ENCODE measurements at places on chromosomes 6 and 20. TPM values are rescaled to one million over a fixed set of nuclear protein-coding genes. Genes with fewer than 3 reads are reported as not detected.
A peak's percentile ranks its signal among the peaks of the same experiment; 100 is the strongest.

The FAM83B gene
- total RNA-seq: 16.9 TPM

The COL12A1 gene
- total RNA-seq: 23.5 TPM

The SLC4A11 gene
- 22.7 TPM for total RNA-seq

The PLA2G7 gene
- total RNA-seq: 2.8 TPM

The FBXO30 gene
- 9.1 TPM for total RNA-seq

The TBC1D22B gene
- 9.1 TPM for total RNA-seq

The CCN2 gene
- total RNA-seq: 3.1 TPM

The ARMH2 gene
- not detected for total RNA-seq

The MRAP2 gene
- total RNA-seq: 1.4 TPM

The MYMX gene
- not detected for total RNA-seq

The OXT gene
- not detected for total RNA-seq

The PRKN gene
- total RNA-seq: 2.6 TPM

The RIN2 gene
- total RNA-seq: 1.5 TPM

The MMS22L gene
- total RNA-seq: 44.1 TPM

DNA sequence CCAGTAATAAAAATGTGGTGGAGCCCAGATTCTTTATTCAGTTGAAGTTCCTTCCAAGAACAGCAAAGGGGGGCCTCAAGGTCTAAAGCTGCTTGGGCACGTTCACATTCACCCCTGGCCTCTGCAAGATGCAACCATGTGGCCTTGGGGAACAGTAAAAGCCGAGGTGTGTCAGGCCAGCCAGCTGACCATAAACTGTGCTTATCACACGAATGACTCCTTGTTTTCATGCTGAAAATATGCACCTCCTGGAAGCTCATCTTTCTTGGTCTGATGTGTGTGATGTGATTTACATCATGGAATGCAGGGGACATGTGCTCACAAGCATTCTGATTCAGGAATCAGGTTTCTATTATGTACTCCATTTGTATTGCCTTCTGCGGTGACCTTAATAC, 211.6 kb upstream of the MARCKS start:
- DNase-seq: no peak

- DNase-seq: no peak
Observed at GRCh38 chr6:16321341-16321710, 82.9 kb downstream of the GMPR start.

- DNase-seq: no peak
Observed at GRCh38 chr6:132714160-132714559, 305 bp upstream of the VNN1 start.

- no peak for DNase-seq
Observed at GRCh38 chr6:33977606-33978411, 168.1 kb downstream of the GRM4 start.

DNA sequence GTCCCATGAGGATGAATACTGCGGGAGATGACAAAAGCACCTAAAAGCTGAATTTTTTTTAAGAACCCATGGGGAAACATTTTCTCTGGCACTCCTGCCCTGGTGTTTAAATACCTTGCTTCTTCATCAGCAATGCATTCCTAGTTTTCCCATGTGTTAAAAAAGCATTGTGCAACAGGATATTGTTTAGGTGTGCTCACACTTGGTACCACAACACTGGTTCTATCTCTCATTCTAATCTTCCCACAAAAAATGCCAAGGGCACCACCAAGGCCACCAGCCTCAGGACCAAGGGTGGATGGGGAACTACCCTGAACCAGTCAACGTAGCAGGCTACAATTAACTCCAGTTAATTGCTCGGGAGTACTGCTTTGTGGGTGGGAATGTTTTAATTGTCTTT, 50.9 kb downstream of the ALDH5A1 start:
- DNase-seq: no peak

DNA sequence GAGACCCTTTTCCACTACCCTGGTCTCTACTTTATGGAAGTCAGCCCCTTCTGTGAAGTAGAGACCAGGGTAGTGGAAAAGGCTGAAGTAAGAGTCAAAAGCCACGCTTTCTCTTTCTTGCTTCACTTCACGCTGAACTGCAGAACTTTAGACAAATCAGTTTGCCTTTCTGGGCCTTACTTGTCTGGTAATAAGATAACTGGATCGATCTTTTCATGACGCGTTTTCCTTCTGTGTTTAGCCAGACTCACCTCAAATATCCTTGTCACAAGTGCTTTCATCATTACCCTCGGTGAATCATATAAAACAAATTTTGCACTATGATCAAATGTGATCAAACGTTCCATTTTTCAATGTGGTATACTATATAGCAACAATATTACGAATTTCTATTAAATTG, 170.7 kb downstream of the CLIC5 start:
- DNase-seq: no peak

- DNase-seq: no peak
Observed at GRCh38 chr6:162364488-162364887, 363.1 kb downstream of the PRKN start.

DNA sequence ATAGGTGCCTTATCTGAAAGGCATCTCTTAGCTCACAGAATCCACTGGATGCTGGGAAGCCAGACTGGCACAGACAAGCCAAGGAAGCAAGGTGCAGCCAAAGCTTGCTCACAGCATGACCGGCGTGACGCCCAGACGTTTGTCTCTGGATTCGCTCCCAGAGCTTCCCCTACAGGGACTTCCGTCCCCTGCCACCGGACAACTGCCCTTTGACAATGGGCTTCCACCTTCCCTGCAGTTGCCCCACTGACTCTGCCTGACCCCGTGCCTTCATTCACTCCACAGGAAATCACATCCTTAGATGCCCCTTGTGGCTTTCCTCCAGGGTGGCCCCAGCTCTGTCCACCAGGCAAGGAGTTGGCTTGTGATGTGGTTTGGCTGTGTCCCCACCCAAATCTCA, 94.8 kb upstream of the CDH4 start:
- DNase-seq: no peak

- no peak for DNase-seq
Observed at GRCh38 chr6:142987490-142987889, 42.5 kb upstream of the HIVEP2 start.

DNA sequence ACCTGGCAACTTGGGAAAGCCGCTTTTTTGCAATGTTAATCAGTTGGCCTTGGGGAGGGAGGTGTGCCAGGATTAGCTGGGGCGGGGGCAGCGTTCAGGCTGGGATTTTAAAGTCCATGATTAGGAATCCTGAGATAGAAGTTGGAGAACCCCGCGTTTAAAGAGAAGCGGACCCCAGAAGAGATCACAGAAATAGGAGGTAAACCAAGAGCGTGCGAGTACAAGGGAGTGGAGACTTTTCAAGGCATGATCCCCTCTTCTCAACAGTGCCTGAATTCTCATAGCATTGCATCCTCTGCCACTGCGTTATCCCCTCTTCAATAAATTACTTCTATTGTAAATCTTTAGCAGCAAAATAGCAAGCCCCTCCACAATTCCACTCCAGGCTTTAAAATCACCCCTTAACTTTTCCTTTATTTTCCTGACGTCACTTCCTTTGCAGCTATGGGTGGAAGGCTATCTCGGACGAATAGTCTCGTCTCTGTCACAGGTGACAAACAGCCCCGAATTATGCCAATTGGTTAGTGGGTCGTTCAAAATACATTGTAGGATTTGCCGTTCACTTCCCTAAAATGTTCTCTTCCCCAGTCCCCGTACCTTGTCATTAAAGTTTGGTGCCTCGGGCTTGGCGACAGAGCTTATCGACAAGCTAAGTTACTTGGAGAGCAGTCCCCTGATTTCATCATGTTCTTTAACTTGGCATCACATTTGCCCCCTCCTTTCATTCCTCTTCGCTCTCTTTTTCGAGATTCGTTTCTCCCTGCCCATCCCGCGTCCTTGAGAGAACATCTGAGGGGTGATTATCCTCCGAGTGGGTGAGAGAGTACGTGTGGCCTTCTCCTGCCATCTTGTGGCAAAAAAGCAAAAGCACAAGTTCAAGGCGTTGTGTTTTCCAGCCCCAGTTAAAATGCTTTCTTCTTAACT, 17.1 kb downstream of the OR2B2 start:
- peak; percentile 81 for DNase-seq

DNA sequence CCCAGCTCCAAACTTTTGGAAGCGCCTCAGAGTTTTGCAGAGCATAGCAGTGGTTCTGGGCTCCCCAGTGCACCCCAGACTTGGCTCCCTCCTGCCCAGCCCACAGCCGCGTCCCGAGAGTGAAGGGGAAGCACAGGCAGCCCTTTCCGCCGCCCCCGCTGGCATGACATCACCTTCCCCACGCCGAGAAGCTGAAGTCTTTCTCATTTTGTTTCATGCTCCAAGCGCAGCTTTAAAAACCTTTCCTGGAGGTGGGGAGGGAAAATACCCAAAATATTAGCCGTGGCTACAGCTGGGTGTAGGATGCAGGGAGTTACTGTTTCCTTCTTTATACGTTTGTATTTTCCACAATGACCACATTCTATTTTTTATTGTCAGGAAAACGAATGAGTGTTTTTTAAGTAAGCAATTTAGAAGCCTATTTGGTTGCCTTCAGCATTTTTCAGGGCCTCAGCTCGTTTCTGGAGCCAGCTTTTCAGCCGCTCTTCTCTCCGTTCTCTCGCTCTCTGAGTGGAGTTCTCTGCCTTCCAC, 72.9 kb downstream of the SNX5 start:
- no peak for DNase-seq

- no peak for DNase-seq
Observed at GRCh38 chr6:28218312-28219248, 6.5 kb upstream of the ZSCAN9 start.

DNA sequence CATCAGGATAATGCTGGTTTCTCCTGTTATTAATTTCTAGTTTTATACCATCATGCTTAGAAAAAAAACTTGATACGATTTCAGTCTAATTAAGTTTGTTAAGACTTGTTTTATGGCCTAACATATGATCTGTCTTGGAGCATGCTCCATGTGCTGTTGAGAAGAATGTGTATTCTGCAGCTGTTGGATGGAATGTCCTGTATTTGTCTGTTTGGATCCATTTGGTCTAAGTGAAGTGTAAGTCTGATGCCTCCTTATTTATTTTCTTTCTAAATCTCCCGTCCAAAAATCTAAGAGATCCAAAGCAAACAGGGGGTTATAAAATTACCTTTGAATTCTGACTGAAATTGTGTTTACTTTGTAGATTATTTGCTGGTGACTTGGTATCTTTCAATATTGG, 30.0 kb upstream of the PRND start:
- no peak for DNase-seq

DNA sequence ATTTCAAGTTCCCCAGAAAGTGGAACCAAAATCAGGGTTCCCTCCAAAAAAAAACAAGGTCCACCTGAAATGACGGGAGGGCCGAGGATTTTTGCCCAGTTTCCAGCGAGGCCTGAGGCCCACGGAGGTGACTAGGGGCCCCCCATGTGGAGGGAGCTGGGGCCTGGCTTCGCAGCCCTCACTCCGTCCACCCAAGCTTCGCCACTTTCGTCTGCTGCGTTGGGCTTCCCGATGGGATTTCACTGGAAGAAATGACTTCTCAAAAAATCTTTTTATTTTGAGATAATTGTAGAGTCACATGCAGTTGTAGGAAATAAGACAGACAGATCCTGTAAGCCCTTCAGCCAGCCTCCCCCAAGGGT, 208.3 kb downstream of the TAF4 start:
- DNase-seq: no peak

- peak; percentile 89 for DNase-seq
Observed at GRCh38 chr6:82396964-82397751, 33.5 kb downstream of the TPBG start.

- no peak for DNase-seq
Observed at GRCh38 chr6:31142361-31142761, 3.5 kb upstream of the PSORS1C2 start.

DNA sequence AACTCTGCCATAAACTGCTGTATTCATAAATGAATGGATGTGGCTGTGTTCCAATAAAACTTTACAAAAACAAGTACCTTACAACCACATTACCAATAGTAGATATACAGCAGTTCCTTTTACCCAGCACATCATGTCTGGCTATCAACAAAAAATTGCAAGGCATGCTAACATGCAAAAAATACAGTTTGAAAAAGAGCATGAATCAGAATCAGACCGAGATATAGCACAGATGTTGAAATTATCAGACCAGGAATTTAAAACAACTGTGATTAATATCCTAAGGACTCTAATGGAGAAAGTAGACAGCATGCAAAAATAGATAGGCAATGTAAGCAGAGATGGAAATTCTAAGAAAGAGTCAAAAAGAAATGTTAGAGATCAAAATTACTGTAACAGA, 8.4 kb upstream of the NUS1 start:
- no peak for DNase-seq

DNA sequence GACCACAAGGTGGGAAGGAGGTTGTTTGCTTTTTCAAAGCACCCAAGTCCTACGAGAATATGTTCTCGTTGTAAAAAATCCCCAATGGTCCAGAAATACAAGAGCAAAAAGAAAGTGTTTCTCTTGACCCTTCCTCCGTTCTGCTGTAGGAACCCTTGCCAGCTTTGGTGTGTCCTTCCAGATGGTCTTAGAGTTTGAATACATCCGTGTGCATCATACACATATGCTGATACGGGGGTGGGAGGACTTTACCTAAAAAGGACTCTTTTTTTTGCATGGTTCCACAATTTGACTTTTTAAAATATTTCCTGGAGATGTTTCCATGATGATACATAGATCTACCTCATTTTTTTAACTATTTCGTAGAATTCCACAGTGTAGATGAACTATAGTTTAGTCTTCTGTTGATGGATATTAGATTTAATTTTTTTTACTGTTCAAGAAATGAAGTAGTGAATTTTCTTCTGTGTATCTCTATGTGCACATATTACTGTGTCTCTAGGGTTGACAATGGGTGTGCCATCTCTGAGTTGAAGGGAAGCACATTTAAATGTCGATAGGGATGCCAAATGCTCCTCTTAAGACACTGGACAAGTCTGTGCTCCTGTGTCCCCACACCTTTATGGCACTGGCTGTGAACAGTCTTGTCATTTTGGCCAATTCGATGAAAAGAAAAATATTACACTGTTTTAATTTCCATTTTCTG, 182.1 kb upstream of the SNX9 start:
- no peak for DNase-seq

- DNase-seq: no peak
Observed at GRCh38 chr20:9989066-9989724, 45.6 kb upstream of the ANKEF1 start.

GRCh38 chr6:146408583-146408982, 135.1 kb upstream of the RAB32 start:
- DNase-seq: no peak

DNA sequence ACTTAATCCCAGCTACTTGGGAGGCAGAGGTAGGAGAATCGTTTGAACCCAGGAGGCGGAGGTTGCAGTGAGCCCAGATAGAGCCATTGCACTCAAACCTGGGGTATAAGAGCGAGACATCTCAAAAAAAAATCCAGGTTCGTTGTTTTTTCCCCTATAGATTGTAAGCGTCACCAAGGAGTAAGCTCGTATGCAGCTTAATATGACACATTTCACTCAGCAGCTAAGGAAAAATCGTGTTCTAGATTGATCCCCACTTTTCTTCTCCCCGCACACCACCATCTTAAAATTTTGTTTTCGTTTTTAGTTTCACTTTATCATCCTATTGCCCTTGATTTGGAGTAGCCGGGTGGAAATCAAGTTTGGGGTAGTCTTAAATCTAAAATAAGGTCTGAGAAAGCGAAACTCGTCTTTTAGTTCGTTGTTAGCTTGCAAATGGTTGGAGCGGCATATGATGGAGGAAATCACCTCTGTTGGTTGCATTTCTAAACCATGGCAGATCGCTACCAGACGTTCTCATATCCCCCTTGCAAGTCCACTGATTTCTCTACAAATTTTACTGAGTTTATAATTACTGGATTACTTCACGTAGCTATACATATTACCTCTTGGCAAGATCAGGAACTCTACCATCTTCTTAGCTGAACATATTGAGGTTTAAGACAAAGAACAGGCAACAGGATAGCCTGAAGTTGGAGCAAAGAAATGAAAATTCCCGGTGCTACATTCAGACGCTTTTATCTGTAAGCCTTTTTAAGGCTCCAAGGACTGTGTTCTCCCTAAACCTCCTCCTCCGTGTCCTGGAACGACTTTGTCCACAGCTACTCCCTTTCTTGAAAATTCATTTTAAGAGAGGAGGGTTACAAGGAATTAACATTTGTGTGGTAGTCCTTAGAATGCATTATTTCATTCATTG, 91.1 kb upstream of the BTN3A2 start:
- no peak for DNase-seq
